ENCODE measurements at places on chromosomes 11 and 22. TPM values are rescaled to one million over a fixed set of nuclear protein-coding genes. Genes with fewer than 3 reads are reported as not detected.

The OR5A1 gene
- total RNA-seq: not detected

The TIMP3 gene
- 1.3 TPM for total RNA-seq

The SMC1B gene
- not detected for total RNA-seq

The GSTT2 gene
- total RNA-seq: not detected

The LRRC4C gene
- total RNA-seq: not detected

The INCENP gene
- 58.3 TPM for total RNA-seq

The ZNF214 gene
- total RNA-seq: 1.5 TPM
